Placental pericyte (primary cell): ENCODE measurements at places on chromosomes 1 and 21. TPM values are rescaled to one million over a fixed set of nuclear protein-coding genes. Genes with fewer than 3 reads are reported as not detected.

GNAI3 gene
- total RNA-seq = 11.6 and 19.9 TPM in 2 replicates

OLIG2 gene
- not detected in 2 replicates for total RNA-seq

SYDE2 gene
- total RNA-seq = 13.9 and 17.5 TPM in 2 replicates

CLCN6 gene
- total RNA-seq = 15.9 and 37.4 TPM in 2 replicates

SV2A gene
- 7.9 and 33.5 TPM in 2 replicates for total RNA-seq

PAPPA2 gene
- 0.22 and 1.6 TPM in 2 replicates for total RNA-seq

TPTE gene
- total RNA-seq = 1.1 TPM in 1 of 2 replicates, not detected in the other

ILDR2 gene
- total RNA-seq = under 0.01 and 0.14 TPM in 2 replicates

CRB1 gene
- total RNA-seq = 0.14 TPM in 1 of 2 replicates, not detected in the other

ZNF436 gene
- total RNA-seq = 10.1 and 13.5 TPM in 2 replicates

CR1L gene
- not detected in 2 replicates for total RNA-seq

RPTN gene
- total RNA-seq = not detected in 2 replicates

SMIM12 gene
- total RNA-seq = 23.6 and 25.8 TPM in 2 replicates

FCMR gene
- 4.3 and 7.7 TPM in 2 replicates for total RNA-seq

LCA5L gene
- 0.88 and 1.0 TPM in 2 replicates for total RNA-seq

KCNN3 gene
- total RNA-seq = under 0.01 TPM in 1 of 2 replicates, not detected in the other

CD53 gene
- 0.14 TPM in 1 of 2 replicates, not detected in the other for total RNA-seq

RHBG gene
- total RNA-seq = 0.14 TPM in 1 of 2 replicates, not detected in the other

CLEC20A gene
- total RNA-seq = not detected in 2 replicates

TSPAN1 gene
- 0.86 and 1.8 TPM in 2 replicates for total RNA-seq

RGS16 gene
- total RNA-seq = 0.14 and 2.4 TPM in 2 replicates

SLAMF9 gene
- not detected in 2 replicates for total RNA-seq

MRPS14 gene
- 14.4 and 14.7 TPM in 2 replicates for total RNA-seq

MSH4 gene
- total RNA-seq = under 0.01 TPM in 1 of 2 replicates, not detected in the other

GNAT2 gene
- total RNA-seq = 0.44 TPM in 1 of 2 replicates, not detected in the other

SLC39A1 gene
- total RNA-seq = 117 and 125 TPM in 2 replicates

TRIM46 gene
- 4.4 and 8.7 TPM in 2 replicates for total RNA-seq

MOV10 gene
- 52.1 and 55.1 TPM in 2 replicates for total RNA-seq

BTBD19 gene
- total RNA-seq = 10.5 and 23.4 TPM in 2 replicates

GJA8 gene
- total RNA-seq = not detected in 2 replicates

MAP10 gene
- 2.4 and 2.6 TPM in 2 replicates for total RNA-seq

PROX1 gene
- total RNA-seq = under 0.01 and 0.14 TPM in 2 replicates

DTL gene
- total RNA-seq = 0.66 and 41.5 TPM in 2 replicates

ZYG11A gene
- 1.1 and 1.8 TPM in 2 replicates for total RNA-seq

CYP2J2 gene
- 0.29 TPM in 1 of 2 replicates, not detected in the other for total RNA-seq

HMCN1 gene
- 4.2 and 5.5 TPM in 2 replicates for total RNA-seq

ATG4C gene
- total RNA-seq = 3.7 and 10.9 TPM in 2 replicates

SHISAL2A gene
- total RNA-seq = not detected in 2 replicates

FOXE3 gene
- total RNA-seq = not detected in 2 replicates

ATP5IF1 gene
- 85.2 and 93.9 TPM in 2 replicates for total RNA-seq

C8A gene
- not detected in 2 replicates for total RNA-seq

RHCE gene
- total RNA-seq = 0.14 and 0.66 TPM in 2 replicates

GBP5 gene
- total RNA-seq = under 0.01 TPM in 1 of 2 replicates, not detected in the other
